ENCODE measurements at places on chromosomes 16 and 17.

- no peak for DNase-seq
These were observed 50.8 kb upstream of the CDR2 start for GRCh38 chr16:22425036-22425801.

DNA sequence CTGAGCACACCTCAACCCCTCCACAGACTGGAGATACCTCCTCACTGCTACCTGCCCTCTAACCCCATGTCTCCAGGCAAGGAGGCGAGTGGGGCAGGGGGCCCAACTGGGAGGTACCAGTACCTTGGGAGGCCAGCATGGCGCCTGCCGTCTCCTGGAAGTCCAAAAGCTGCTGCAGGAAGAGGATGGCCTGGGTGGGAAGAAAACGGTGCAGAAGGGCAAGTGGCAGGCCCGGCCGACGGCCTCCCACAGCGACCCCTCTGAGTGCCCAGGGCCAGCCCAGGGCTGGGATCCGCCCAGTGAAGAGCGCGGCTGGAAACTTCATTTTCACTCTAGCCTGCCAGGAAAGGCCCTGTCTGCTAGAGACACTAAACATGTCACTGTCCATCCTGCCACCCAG is 8.5 kb downstream of the ZACN start:
- no peak for DNase-seq

DNA sequence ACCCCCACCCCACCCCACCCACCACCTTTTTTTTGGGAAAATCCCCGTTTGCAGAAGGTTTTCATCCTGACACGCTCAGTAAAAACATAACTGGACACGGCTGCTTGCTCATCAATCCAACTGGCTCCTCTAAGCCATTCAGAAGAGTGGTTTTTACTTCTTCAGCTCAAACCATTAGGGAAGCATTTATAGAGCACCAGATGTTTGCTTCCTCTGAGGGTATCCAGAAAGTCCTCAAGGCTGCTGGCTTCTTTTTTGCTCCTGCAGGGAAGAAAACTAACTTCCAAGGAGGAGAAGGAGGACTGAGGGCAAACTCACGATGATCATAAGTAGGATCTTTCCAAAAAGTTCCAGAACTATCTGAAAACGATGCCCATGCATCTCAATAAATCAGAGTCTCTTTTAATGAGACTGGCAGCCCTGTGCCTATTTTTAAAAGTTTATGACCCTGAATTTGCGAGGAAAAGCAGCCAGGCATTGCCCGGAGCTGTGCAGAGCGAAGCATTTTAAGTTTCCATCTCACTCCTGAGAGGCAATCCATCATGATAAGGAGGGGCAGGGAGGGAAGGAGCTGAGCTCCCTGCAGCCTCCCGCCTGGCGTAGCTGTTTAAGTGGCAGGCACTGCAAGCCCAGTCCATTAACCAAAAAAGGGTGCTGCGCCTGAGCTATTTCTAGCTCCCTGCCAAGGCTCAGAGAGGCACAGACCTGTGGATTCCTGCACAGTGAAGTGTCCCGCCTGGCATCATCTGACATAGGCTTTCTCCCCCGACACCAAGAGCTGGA is 146.3 kb upstream of the FOXF1 start:
- no peak for DNase-seq

- no peak for DNase-seq
These were observed 126.4 kb upstream of the ANKFN1 start for GRCh38 chr17:56026915-56027314.

- peak; percentile 37 for DNase-seq
These were observed 12.8 kb downstream of the SLC47A1 start for GRCh38 chr17:19546289-19547065.

DNA sequence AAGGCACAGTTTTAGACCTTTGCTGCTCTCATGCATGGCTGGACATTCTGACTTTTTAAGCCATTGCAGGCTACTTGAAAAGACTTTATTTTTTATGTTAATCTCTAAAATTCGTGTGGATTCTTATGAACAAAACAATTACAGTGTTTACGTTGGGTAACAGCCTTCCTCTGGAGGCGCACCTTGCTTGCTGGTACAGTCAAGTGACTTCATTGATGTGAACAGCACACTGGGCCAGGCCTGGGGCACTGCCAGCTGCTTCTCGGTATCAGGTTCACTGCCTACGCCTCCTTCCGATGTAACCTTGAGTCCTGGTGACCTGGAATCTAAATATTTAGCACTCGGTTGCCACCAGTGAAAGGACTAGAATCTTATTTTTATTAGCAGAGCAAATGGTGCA is 27.8 kb downstream of the MARCHF10 start:
- no peak for DNase-seq

DNA sequence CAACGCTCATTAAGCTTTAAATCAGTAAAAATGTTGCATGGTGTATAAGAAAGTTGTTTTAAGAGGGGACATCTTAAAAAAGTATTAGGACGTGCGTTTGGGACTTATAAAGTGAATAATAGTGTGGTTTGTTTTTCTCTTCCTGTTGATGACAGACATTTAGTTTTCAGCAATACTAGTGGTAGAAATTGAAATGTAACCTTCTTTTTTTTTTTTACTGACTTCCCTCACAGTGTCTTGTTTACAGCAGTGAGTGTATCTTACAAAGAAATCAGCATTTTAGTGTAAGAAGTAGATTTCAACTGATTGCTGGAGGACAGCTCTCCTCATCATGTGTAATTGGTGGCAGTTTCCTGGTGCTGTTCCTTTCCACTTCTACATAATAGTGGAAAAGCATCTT is 39.6 kb downstream of the CYLD start:
- DNase-seq, result no peak

- no peak for DNase-seq
These were observed 79.8 kb downstream of the JPH3 start for GRCh38 chr16:87681981-87682570.

- no peak for DNase-seq
These were observed 267.9 kb downstream of the CBLN1 start for GRCh38 chr16:49013727-49014080.

DNA sequence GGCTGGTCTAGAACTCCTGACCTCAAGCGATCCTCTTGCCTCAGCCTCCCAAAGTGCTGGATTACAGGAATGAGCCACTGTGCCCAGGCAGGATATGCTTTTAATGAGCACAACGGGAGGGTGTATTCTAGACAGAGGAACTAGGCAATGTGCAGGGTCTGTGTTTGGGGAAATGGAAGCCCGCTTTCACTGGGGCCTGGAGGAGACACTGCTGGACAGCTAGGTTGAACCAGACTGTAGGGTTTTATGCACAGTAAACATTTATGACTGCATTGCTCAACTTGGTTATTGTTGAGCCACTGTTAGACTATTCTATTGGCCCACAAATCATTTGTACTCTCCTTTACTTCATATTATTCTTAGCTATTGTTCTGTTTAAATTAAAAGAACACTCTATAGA is 10.2 kb upstream of the SIAH1 start:
- DNase-seq, result no peak

DNA sequence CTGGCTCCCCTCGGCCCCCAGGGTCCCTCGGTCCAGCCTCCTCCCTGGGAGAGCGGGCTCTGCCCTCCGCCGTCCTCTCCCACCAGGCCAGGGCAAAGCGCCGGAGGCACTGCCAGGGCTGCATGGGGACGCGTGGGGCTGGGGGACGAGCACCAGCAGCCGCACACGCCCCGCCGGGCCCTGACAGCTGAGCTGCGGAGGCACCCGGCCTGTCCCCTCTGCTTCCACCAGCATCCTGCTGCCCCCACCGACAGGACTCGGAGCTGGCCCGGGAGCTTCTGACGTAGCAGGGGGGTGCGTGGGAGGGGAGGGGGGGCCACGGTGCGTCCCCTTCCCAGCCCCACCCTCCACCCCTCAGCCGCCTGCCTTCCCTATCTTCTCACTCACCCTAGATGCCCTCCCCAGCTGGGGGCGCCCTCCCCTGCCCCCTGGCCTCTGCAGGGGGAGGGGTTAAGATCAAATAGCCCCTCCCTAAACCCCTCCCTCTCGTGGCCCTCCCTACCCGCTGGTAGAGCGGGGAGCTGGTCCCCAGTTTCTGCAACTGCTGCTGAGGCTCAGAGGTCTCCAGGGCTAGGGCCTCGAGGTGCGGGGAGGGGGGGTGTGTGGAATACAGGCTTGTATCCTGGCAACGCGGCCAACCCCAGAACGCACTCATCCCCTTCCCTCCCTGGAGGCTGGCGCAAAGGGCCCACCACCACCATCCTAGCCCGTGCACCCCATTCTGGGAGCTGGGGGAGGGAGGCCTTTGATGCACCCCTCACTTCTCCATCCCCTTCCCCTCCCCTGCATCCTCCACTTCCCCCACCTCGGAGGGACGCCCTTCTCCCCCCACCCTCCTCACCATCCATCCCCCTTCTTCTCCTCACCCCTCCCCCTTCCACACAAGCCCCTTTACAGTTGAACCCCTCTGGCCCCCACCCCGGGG is 1.0 kb downstream of the SRCIN1 start:
- DNase-seq, result peak; percentile 7

DNA sequence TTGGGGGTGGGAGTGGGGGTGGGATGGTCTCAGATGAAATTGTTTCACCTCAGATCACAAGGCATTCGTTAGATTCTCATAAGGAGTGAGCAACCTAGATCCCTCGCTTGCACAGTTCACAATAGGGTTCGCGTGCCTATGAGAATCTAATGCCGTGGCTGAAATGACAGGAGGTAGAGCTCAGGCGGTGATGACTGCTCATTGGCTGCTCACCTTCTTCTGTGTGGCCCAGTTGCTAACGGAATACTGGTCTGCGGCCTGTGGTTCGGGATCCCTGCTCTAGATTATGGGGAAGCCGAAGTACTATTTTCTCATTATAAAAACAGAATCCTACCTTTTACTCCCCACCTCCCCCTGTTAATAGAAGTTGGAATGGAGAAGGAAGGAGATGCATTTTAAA is 18.9 kb downstream of the CLTC start:
- DNase-seq, result no peak

GRCh38 chr16:71564335-71564967 is 12.4 kb downstream of the TAT start:
- DNase-seq, result no peak

GRCh38 chr17:44408786-44409185 is 19.3 kb upstream of the ITGA2B start:
- no peak for DNase-seq

GRCh38 chr17:60128171-60128859 is 21.5 kb upstream of the CA4 start:
- no peak for DNase-seq

DNA sequence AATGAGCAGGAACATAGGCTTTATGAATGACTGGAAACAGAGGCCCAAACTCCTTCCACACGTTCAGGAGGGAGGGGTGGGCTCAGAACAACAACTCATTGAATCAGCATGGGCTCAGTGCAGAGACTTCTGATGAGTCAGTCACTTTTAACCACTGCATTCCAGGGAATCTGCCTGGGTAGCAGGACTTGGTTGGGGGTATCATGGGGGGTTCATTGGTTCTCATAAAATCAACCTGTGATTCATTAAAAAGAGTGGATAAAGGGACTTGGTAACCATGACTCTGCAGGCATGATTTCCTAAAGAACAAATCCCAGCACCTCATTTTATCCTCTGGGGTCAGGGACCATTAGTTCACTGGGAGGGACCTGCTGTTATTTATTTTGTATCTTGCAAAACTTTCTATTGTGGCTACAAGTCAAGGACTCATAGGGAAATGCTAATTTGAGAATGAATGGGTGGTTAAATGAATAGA is 13.8 kb downstream of the ITGB3 start:
- DNase-seq, result no peak

- DNase-seq, result no peak
These were observed 7.3 kb downstream of the CASKIN2 start for GRCh38 chr17:75507733-75508719.

DNA sequence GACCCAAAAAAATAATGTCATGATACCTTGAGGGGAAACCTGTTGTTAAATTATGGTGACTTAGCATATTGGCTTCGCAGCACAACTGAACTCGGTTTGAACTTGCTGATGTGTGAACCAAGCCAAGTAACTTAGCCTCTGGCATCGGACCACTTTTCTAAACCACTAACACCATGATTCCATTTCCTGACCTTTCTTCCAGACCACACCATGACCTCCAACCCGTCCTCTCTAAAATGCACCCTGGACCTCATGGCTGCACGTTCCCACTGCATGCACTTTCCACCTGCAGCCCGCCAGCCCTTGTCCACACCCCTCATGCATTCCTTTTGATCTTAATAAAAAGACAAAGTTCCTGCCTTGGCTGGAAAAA is 29.3 kb downstream of the DYNLRB2 start:
- no peak for DNase-seq

Data from MM.1S (cell line).